CD4-positive, alpha-beta T cell treated with Interleukin-6 for 4 hours (primary cell): ENCODE measurements at places on chromosomes 11 and 22.

DNA sequence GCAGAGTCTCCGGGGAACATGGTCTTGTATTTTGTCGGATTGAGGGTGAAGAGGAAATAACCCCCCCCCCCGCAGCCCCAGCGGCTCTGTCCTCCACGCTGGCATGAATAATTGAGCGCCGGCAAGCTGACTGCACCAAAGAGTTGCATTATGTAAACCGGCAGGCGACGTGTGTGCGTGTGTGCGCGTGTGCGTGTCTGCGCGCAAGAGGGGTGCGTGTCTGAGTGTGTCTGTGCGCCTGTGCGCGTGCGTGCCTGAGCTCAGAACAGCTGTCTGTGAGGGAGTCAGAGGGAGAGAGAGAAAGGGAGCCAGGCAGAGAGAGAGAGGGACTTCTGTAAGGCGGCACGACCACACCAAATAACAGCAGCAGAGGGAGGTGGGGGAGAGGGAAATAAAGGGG is 94.4 kb downstream of the SCN3B start:
- peak; percentile 42 for DNase-seq

DNA sequence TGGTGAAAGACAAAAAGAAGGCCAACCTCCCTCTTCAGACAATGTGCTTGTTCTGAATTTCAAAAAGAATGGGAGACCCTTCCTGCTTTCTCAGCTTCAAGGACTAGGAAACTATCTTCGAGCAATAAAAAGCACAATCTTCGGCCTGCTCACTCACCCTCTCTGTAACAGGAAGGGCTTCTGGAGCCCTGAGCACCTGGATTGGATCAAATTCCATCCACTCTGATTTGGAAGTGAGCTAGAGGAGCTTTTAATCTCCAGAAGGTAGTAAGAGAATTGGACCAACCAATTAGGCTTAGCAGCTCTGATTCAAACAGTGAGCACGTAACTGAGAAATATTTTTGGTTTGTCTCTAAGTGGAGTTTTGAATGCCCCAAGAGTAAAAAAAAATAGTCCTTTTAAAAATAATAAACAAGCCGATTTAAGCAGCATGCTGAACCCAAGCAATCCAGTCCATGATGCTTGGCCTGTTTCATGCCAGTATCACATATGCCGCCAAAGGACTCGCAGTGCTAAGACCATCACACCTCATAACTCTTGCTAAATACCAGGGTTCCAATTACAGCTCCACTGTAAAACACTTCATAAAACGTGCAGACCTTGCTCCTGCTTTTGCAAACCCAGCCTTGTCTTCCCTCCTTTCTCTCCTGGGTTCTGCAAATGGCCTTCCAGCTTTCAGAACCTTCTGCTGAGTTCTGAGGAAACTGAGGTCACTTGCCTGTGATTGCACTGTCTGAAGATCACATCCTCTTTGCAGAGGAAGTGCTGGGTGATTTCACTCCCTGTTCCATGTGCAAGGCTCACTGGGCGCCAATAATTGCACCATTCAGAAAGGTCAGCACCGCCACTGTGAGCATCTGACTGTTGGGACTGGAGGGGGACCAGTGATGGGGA is 74.4 kb downstream of the SLC1A2 start:
- DNase-seq = peak; percentile 15

DNA sequence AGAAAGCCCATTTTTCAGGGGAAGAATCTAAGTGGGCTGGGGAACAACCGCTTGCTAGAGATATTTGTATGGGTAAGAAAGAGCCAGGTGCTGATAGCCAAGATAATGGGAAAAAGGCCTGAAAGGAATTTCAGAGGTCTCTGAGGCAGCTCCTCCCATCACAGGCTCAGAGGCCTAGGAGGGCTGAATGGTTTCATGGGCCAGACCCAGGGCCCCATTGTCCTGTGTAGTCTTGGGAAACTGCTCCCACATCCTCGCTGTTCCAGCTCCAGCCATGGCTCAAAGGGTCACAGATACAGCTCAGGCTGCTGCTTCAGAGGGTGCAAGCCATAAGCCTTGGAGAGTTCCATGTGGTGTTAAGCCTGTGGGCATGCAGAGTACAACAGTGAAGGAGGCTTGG is 73.2 kb upstream of the ARHGAP20 start:
- DNase-seq = no peak

DNA sequence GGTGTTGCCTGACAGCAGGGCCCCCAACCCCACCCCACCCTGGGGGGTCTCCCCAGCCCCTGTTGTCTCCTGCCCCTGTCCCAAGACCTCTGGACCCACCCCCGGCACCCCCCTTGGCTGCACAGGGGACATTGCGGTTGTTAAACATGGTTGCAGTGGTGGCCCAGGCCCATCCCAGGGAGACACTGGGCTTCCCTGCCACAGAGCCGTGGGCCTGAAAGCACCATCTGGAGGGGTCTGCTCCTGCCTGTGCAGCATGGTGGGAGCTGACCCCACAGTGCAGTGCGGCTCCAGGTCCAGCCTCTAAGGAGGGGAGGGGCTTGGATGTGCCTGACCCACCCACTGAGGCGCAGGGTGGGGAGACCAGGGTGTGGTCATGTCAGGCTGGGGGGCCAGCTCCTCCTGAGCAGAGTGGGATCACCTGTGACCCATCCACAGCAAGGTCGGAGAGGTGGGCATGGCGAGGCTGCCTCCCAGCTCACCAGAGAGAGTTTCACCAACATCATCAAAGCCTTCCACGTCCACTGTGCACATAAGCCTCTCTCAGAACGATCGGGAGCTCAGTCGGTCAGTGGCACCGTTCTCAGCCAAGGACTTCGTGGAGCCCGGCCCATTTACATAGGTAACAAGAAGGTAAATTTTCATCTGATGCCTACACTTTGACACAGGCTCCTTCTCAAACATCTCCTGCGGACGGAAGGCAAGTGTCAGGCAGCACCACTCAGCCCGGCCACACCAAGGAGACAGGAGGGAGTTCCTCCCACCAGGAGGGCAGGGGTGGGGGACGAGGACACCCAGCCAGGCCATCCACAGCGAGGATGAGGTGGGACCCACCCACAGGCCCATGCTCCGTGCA is 201.1 kb downstream of the BRD1 start:
- DNase-seq = no peak

- no peak for DNase-seq
Measured at GRCh38 chr22:37669586-37669985, 5.8 kb upstream of the LGALS1 start.

GRCh38 chr22:29040385-29041275 is 21.0 kb downstream of the C22orf31 start:
- DNase-seq = peak; percentile 79

GRCh38 chr11:14625586-14626205 is 17.9 kb upstream of the PDE3B start:
- DNase-seq = no peak

GRCh38 chr11:17473071-17473744 is 3.4 kb downstream of the ABCC8 start:
- DNase-seq = no peak

DNA sequence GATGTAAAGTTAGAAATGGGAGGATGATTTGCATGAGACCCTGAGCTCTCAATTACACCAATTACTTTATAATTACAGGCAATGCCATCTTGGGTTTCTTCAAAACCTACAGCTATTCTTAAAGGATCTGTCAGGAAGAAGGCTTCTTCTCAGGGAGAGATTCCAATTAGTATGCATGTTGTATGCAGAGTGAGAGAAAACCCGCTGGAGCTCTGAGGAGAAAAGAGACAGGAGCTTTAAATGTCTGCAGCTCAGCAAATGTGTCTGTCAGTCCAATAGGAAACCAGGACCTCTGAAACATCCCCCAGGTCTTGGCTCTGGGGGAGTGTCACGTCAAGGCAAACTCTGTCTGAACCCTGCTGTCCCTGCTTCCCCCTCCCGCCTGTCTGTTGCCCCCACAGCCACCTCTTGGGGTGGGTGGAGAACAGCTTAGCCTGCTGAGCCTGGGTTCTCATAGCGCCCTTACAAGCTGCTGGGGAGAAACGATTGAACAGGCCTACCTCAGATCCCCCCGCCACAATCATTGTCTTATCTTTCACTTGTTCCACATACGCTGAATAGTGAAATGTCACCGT is 140.2 kb downstream of the SPATA19 start:
- DNase-seq = no peak

- DNase-seq = no peak
Measured at GRCh38 chr22:20441631-20442484, 4.2 kb upstream of the SCARF2 start.

GRCh38 chr11:120722524-120722923 is 211.0 kb downstream of the GRIK4 start:
- no peak for DNase-seq

DNA sequence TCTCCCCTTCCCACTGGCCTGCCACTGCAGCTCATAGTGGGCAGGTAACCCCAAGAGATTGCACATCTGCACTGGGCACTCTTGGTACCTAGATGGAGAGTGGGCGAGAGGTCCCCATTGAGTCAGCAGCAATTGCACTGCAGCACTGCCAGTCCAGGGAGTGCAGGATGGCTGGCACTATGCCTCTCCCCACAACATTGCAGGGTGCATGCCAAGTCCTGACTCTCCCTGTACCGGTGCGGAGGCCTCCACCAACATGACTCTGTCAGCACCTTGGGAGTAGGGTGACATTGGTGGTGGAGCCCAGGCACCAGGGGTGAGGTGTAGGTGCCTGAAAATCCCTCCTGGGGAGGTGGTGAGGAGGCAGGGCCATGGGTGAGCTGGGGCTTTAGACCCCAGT is 82.2 kb downstream of the TRAF6 start:
- DNase-seq = no peak

DNA sequence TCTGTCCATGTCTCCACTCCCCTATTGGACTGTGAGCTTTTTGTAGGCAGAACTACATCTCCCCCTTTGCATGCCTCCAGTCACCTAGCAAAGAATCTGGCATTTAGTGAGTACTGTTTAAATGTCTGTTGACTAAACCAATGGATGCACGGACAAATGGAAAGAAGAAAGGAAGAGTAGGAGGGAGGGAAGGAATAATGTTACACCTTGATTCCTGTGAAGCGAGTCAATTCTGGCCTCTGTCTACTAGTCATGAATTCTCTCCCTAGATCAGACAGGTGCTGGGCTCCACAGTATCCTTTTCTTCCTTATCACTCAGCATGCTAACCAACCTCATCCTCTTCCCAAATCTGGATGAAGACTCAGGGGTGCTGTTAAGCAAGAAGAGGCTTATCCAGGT is 33.6 kb downstream of the GALNT18 start:
- DNase-seq = no peak
